Foreskin fibroblast (primary cell): ENCODE measurements at places on chromosomes 4 and X.

- no peak for DNase-seq
Observed at GRCh38 chr4:13243152-13243551, 241.0 kb downstream of the RAB28 start.

DNA sequence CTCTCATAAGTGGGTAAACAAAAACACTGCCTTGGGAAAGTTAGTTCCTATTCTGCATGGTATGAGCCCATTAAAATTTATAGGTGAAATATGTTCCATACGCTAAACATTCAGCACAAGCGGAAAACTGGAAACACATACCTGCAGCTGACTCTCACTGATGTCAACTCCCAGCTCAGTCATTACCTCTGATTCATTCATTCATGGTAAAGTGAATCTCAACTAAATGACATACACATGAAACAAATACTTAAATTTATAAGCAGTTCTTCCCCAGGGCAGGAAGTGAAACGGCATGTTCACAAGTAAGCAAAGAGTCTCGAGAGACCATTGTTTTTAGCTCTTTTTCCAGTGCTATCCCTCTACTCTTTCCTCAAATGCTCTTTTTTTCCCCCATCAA lies 1.6 kb downstream of the SLC10A6 start:
- peak; percentile 45 for DNase-seq

DNA sequence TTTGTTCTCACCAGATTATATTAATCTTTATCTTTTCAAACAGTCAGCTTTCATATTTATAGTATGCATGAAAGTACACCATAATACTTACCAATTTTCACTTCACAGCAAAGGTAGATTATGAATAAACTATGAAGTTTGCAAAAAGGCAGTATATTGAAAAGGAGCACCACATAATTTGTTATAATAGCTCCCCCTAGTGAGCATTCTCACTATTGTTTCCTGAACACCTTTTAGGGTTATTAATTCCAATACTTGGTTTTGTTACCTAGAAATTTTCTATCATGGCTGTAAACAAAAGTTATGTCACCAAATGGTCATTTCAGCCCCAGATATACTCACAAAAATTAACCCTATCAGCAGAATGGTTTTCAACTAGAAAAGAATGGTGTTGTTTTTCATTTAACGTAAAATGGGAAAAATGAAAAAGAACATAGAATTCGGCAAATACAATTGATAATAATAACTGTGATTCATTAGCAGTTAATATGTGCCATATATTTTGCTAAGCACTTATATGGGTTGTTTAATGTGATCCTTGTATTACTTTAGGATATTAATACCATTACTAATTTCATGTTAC lies 30.2 kb upstream of the NKX6-1 start:
- no peak for DNase-seq

DNA sequence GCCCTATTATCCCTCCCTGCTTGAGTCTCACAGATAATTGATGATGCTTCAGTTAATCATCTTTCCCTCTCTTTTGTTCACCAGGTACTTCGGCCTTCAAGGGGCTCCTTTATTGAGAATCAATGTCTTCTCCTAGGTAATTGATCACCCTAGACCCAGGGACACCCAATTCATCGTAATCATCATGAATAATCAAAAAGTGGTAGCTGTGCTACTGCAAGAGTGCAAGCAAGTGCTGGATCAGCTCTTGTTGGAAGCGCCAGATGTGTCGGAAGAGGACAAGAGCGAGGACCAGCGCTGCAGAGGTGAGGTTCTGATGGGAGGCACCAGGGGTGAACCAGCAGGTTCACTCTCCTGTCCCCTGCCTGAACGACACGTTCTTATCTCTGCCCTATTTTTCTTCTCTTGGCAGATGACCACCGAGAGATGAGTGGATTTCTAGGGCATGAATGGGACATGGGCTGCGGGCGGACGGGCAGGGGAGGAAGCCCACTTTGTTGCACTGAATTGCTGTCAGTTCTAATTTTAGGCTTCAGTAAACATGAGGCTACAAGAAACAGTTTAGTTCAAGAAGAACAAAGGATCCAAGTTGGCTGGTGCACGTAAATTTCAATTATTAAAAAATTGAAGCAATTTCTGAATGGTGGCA lies 80.5 kb downstream of the ALPK1 start:
- no peak for DNase-seq

- peak; percentile 58 for DNase-seq
Observed at GRCh38 chrX:34918856-34919255, 23.7 kb upstream of the FAM47B start.

DNA sequence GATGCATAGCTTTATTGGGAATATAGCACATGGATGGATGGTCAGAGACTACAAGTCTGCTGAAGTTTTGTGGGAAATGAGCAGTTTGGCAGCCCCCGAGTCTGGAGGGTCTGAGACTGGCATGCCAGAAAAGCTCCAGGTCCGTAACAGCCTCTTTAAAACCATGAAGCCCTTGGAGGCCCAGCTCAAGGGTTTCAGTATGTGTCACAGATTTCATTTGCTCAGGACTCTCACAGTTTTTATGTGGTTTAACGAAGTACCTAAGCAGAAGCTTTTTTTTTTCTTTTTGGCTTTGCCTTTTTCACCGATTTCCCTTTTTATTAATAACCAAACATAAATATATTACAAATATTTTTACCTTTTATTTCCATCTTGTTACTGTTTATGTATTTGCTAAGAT lies 30.6 kb upstream of the TMEM184C start:
- DNase-seq, result no peak

DNA sequence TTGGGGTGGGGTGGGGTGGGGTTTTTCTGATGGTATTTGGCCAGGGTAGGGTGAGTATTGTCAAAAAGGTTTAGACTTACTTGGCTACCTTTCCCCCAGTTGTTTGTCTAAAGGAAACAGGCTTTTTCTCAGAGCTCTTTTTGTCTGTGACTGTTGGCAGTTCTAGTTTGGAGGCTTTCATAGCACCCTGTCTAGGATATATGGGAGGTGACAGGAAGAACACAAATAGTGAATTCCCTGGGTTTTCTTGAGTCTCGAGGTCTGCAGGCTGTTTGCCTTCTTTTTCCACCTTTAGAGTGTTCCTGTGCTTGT lies 13.5 kb downstream of the RPS6KA3 start:
- no peak for DNase-seq

- no peak for DNase-seq
Observed at GRCh38 chr4:65789805-65790204, 119.5 kb upstream of the EPHA5 start.

GRCh38 chr4:8703401-8703696 lies 110.8 kb downstream of the CPZ start:
- no peak for DNase-seq
